ENCODE measurements at places on chromosomes 5 and 9. TPM values are rescaled to one million over a fixed set of nuclear protein-coding genes. Genes with fewer than 3 reads are reported as not detected.

LRRC70 gene
- total RNA-seq, result 0.60 TPM

- no peaks in the 10 kb centered on the region for H3K27me3 ChIP-seq
- no peak overlapping the region for H3K27ac ChIP-seq
- H3K4me1 ChIP-seq, result peaks cover 4% of the 10 kb centered on the region
- H3K36me3 ChIP-seq, result no peaks in the 10 kb centered on the region
These were observed 2.4 kb upstream of the MACIR start for GRCh38 chr5:103256178-103256577.

- no peak overlapping the region for H3K27ac ChIP-seq
- no peaks in the 10 kb centered on the region for H3K27me3 ChIP-seq
- no peak overlapping the region for H3K4me3 ChIP-seq
- H3K36me3 ChIP-seq, result no peaks in the 10 kb centered on the region
- no peak for DNase-seq
These were observed 144.4 kb downstream of the FSTL4 start for GRCh38 chr5:133467826-133468463.

DNA sequence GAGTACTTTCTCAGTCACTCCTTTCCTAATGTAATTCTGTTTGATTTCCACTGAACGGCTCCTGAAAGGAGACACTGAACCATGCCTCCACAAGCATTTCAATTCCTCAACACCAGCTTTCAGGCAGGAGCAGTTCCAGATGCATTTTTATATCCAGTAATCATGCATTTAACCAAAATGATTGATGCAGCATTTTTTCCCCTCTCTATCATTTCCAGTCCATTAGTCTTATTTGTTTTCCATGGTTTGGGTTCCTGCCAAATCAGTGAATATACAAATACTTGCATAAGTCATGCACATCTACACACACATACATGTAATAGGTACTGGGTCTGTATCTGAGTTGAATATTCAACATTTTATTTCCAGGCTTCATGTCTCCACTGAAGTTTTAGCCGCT is 122.7 kb downstream of the GRIA1 start:
- no peaks in the 10 kb centered on the region for H3K36me3 ChIP-seq
- no peak overlapping the region for H3K27ac ChIP-seq
- H3K27me3 ChIP-seq, result no peaks in the 10 kb centered on the region
- no peaks in the 10 kb centered on the region for H3K4me1 ChIP-seq

GFPT2 gene
- 1.9 TPM for total RNA-seq

DNA sequence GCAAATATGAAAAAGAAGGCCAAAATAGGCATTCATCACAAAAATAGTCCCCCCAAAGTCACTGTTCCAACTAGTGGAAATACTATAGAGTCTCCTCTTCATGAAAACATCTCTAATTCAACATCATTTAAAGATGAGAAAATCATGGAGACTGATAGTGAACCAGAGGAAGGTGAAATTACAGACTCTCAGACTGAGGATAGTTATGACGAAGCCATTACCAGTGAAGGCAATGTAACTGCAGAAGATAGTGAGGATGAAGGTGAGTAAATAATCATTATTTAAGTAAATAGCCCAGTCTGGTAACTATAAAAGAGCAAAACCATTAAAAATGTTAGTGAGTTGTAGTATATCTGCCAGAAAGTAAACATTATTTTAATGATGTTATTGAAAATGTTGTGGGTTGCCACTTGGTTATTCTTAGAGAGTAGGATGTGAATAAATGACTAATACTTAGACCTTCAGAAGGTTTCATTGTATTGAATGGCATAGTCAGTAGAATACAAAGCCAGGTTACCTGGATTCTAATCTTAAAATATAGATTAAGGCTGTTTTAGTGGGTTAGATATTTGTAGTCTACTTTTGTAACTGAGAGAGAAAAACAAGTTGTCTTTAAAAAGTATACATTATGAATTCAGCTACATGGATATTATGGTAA is 16.3 kb downstream of the AGGF1 start:
- H3K36me3 ChIP-seq, result peaks cover 8% of the 10 kb centered on the region
- H3K27me3 ChIP-seq, result no peaks in the 10 kb centered on the region
- no peak for DNase-seq
- H3K27ac ChIP-seq, result no peak overlapping the region
- no peak overlapping the region for H3K4me3 ChIP-seq

GRCh38 chr5:10672146-10673016 is 88.7 kb downstream of the DAP start:
- no peak overlapping the region for H3K27ac ChIP-seq
- H3K27me3 ChIP-seq, result no peaks in the 10 kb centered on the region
- H3K4me1 ChIP-seq, result no peaks in the 10 kb centered on the region

Measured in CD8-positive, alpha-beta memory T cell (primary cell).